ENCODE measurements at places on chromosomes 4 and X.
A peak's percentile ranks its signal among the peaks of the same experiment; 100 is the strongest.

GRCh38 chr4:184762100-184762499 lies 28.2 kb upstream of the CENPU start:
- no peak for DNase-seq

DNA sequence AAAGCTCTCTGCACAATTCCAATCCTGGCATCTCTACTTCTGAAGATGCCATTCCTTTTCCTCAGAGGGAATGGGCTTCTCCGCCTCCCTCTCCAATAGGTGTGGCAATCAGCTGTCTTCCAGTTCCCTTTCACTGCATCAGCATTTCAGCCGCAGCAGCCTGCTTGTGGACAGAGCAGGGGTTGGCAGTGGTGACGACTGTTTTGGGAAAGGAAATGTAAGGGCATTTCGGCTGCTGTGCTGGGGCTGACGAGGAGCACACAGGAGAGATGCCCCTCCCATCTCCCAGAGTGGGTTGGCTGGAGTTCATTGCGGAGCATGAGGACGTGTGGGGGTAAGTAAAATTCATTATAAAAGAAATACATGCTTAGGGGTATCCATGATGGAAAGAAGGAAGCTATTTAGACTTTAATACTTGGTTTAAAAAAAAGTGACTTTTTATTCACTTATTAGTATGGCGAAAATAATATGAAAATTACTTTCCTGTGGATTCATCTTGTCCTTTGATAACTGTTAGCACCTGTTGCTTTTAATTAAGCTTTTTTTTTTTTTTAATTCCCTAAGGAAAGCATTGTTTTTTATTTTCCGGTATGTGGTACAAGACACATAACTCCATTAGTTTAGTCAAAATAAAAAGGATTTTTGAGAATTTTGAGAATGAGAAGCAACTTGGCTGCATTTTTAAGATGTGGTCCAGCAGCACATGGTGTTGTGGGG lies at the start of gene LIMCH1:
LIMCH1 (plus strand) TSS at position 141 of the 717 bp plus-strand sequence. CDS start 67,839 bp downstream, outside the sequence.
- DNase-seq, result peak; percentile 75

- no peak for DNase-seq
Observed at GRCh38 chr4:94351319-94351718, 8.7 kb upstream of the HPGDS start.

DNA sequence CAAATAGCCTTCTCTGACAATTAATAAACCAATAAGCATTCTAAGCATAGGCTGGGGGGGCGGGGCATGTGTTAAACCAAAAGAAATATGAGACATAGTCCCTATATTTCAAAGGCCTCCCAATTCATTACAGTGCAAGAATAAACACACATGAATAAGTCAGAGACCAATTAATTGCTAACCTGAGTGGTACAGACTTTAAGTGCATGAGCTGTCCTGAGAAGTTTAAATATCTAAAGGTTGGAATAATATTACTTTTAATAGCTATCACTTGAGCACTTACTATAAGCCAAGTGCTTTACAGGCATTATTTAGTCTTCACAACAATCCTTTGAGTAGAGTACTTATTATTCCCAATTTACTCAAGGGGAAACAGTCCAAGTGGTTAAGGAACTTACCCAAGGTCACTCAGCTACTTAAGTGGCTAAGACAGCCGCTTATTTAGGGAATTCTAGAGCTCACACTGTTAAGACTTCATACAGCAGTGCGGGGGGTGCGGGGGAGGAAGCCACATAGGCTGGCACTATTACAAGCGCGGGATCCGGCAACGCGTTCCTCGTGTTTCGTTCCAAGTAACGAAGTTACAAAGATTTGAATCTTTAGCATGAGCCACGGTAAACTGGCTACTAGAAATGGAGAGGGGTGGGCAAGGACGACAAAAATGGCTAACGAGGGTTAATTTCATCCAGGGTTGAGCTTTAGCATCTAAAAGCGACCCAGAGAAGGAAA lies 1.4 kb downstream of the THOC2 start:
- DNase-seq, result peak; percentile 44

- no peak for DNase-seq
Observed at GRCh38 chr4:114472269-114473032, 126.2 kb upstream of the UGT8 start.

GRCh38 chr4:10732235-10732913 lies 47.8 kb upstream of the CLNK start:
- no peak for DNase-seq

DNA sequence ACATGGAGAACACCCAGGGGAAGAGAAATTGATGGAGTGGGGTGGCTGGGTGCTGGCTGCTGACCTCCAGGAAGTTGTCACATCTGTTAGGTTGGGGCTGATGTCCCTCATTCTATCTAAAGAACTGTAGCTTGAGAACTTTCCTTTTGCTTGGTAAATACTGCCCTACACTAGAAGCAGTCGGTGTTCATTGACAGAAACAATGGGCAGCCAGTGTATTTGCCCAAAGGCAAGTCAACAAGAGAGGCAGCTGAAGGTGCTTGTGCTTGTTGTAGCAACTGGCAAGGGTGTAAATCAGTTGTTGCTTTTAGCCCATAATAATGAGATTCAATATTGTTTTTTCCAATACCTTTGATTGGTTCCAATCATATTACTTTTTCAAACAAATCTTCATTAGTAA lies 956 bp downstream of the TMEM154 start:
- no peak for DNase-seq

DNA sequence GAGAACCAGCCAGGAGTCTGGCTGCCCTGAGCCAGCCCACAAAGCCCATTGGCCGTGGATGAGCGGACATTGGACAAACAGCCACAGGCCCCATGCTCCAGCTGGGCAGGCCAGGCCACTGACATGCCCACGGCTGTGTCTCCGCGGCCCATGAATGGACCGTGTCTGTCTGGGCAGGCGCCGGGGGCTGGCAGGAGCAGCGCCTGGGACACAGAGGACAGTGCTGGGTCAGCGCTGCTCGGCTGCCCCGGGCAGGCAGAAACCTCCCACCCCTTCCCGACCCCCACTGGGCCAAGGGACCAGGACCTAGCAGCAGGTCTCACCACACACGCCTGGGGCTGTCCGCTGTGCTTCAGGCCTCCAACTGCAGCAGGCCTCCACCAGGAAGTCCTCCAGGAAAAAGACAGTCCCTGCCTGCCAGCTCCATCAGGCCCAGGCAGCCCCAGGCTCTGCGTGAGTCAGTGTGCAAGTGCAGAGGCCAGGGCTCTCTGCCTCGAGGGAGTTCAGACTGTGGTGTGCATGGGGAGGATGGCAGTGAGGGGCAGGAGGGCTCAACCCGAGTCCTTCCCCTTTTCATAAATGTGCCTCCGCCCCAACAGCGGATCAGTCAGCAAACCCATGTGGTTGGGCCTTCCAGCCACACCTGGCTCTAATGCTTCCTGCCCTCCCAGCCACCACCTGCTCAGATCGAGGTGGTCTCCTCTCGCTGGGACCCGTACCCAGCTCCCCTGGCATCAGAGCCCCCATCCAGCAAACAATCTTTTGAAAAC lies 17.2 kb upstream of the FGFR3 start:
- peak; percentile 44 for DNase-seq

DNA sequence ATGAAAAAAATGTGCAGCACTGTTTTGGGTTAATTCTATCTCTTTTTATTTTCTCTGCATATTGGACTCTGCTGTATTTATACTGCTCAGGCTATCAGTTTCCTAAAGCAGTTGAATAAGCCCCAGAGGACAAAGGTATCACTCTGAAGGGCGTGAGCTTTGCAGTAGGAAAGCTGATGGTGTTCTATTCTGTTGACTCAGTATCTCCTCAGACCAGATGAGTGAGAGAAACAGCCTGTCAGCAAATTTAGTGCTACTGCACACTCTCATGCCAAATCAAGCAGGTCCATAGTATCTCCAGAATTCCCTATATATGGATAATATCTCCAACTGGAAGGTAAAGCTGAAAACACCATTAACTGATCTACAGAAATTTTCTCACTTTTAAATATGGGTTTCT lies 132.3 kb upstream of the UGT8 start:
- DNase-seq, result no peak

GRCh38 chr4:173051716-173052115 lies 116.9 kb upstream of the GALNT7 start:
- DNase-seq, result peak; percentile 22

GRCh38 chr4:8472689-8473197 lies 32.2 kb downstream of the TRMT44 start:
- peak; percentile 99 for DNase-seq

- DNase-seq, result no peak
Observed at GRCh38 chrX:38666909-38667308, 105.6 kb downstream of the TSPAN7 start.

DNA sequence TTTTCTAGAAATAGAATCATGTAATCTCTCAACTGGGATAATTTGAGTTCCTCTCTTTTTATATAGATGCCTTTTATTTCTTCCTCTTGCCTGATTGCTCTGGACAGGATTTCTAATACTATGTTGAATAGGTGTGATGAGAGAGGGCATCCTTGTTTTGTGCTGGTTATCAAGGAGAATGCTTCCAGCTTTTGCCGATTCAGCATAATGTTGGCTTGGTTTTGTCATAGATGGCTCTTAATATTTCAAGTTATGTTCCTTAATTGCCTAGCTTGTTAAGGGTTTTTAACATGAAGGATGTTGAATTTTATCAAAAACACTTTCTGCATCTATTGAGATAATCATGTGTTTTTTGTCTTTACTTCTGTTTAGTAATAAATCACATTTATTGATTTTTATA lies 58.7 kb downstream of the TMEM47 start:
- DNase-seq, result no peak

- DNase-seq, result no peak
Observed at GRCh38 chr4:41994461-41994985, 4.2 kb downstream of the SLC30A9 start.

GRCh38 chr4:6331018-6331417 lies 61.4 kb downstream of the WFS1 start:
- peak; percentile 26 for DNase-seq

DNA sequence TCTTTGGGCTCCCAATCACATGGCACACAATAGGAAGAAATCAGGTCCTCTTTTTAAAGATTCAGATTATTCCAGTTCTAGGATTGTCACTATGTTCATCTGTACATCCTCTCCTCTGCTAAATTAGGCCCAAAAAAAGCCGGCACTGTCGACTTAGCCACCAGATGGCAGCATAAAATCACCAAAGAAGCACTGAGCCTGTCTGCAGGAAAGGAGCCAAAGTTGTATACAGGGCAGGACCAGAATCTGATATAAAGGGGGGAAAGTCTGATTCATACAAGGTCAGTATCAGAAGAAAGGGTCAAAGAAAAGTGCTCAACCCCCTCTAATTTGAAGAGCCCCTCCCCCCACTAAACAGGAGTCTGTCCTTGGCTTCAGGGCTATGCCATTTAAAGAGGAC lies 292.5 kb downstream of the CHIC1 start:
- peak; percentile 68 for DNase-seq

GRCh38 chrX:22069586-22069985 lies 37.5 kb downstream of the PHEX start:
- DNase-seq, result no peak

DNA sequence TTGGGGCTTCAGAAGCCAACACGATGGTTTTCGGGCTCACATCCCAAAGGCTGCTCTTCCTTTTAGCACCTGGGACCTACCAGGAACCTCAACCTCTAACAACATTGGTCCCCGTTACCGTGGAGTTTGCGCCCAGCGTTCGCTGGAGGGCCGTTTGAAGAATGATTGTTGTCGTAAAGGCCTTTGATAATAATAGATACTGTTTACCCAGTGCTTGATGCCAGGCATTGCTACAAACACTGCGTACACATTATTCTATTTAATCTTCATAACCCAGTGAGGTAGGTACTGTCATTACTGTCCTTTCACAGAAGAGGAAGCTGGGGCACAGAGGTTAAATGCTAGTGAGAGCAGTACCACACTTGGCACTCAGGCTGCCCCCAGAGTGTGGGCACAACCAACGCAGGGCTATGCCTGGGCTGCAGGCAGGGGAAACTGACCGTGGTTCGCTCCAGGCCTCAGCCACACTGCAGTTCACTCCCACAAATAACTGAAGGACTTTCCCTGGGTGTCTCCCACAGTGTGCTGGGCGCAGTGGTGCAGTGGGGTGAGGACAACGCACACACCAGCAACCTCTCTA lies 1.0 kb upstream of the ACSL1 start:
- DNase-seq, result no peak

DNA sequence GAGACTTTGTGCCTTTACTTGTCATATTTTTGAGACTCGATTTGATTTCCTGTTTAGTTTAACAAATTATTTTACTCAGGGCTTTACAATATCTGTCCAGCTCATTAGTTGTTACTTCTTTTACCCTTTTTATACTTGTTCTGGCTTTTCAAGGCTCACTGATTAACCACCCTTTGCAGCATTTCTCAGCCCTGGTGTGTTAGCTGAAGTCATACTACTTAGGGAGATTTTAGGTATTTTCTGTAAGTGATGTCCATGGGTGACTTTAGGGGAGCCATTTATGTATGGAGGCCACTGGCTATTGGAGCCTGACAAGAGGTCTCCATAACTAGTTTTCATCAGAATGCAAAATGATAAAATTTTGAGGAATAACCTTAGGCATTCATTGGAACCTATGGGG lies 147.2 kb downstream of the RPA4 start:
- no peak for DNase-seq

DNA sequence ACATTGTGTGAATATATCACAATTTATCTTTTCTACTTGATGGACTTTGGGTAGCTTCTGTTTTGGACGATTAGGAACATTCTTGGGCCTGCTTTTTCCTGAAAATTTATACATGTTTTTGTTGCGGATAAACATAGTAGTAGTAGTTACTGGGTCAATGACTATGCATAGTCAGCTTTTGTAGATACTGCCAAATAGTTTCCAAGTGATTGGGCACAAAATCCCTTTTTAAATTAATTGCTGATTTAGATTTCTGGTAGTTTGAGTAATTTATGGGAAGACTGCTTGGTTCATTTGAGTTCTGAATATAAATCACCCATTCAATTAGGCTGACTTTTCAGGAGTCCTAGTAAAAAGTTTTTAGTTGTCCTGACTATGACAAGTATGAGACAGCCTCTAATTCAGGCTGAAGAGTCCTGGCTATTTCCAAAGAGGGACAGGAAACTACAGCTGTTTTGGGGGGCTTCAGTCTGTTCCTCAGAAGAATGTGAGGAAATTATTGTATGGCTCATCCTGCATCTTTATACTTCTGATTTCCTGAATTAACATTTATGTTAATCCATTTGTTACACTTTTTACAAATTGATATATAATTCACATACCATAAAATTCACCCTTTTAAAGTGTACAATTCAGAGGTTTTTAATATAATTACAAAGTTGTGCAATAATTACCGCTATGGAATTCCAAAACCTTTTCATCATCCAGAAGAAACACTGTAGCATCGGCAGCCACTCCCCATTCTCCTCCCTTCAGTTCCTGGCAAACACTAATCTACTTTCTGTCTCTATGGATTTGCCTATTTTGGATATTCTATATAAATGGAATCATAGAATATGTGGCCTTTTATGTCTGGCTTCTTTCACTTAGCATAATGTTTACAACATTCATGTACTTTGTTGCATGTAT lies 14.2 kb downstream of the LRP2BP start:
- peak; percentile 40 for DNase-seq

GRCh38 chrX:121120690-121121605 lies 73.5 kb downstream of the GLUD2 start:
- DNase-seq, result no peak

GRCh38 chr4:155854582-155855226 lies 11.4 kb downstream of the ASIC5 start:
- peak; percentile 55 for DNase-seq

Data from EH (cell line).